ENCODE measurements at places on chromosomes 7 and 10. TPM values are rescaled to one million over a fixed set of nuclear protein-coding genes. Genes with fewer than 3 reads are reported as not detected.

The IL6 gene
- total RNA-seq = 40.0 TPM

The PAPOLB gene
- total RNA-seq = 0.14 TPM

The TMEM196 gene
- not detected for total RNA-seq

The BAMBI gene
- 33.4 TPM for total RNA-seq

The RNLS gene
- 8.6 TPM for total RNA-seq

The EPHB4 gene
- 45.7 TPM for total RNA-seq

The PPP1R3C gene
- total RNA-seq = 190 TPM

The UMAD1 gene
- total RNA-seq = 10.6 TPM

The ACTL6B gene
- not detected for total RNA-seq

The CCDC136 gene
- 8.5 TPM for total RNA-seq

The GRM8 gene
- total RNA-seq = 0.14 TPM

The GIMAP5 gene
- 0.14 TPM for total RNA-seq

The BICC1 gene
- total RNA-seq = 99.6 TPM

The ZCWPW1 gene
- 1.6 TPM for total RNA-seq

The SYT15 gene
- total RNA-seq = 0.92 TPM

The FIS1 gene
- 306 TPM for total RNA-seq

The AKR1D1 gene
- not detected for total RNA-seq

The MMD2 gene
- total RNA-seq = not detected

The SPRN gene
- total RNA-seq = 0.43 TPM

The GPR146 gene
- 1.00 TPM for total RNA-seq

The PDE1C gene
- 0.92 TPM for total RNA-seq

The VWA2 gene
- not detected for total RNA-seq

The SSC4D gene
- total RNA-seq = 0.28 TPM

The NODAL gene
- total RNA-seq = not detected

The TUBB8 gene
- total RNA-seq = under 0.01 TPM

The CTAGE15 gene
- 0.14 TPM for total RNA-seq

The CFTR gene
- 0.14 TPM for total RNA-seq

The MYL10 gene
- not detected for total RNA-seq

The MYO1G gene
- under 0.01 TPM for total RNA-seq

The SPDYE3 gene
- not detected for total RNA-seq

The TEX47 gene
- total RNA-seq = not detected

The GPR26 gene
- total RNA-seq = not detected

The NPTX2 gene
- total RNA-seq = 2.7 TPM

The TMEM270 gene
- total RNA-seq = not detected

The ACTR3C gene
- total RNA-seq = 1.6 TPM

The CYP3A4 gene
- not detected for total RNA-seq
